Immature natural killer cell (primary cell): ENCODE measurements at places on chromosomes 6 and 20. TPM values are rescaled to one million over a fixed set of nuclear protein-coding genes. Genes with fewer than 3 reads are reported as not detected.

- DNase-seq, result no peak
Measured at GRCh38 chr6:168060521-168060931, 18.5 kb downstream of the FRMD1 start.

DNA sequence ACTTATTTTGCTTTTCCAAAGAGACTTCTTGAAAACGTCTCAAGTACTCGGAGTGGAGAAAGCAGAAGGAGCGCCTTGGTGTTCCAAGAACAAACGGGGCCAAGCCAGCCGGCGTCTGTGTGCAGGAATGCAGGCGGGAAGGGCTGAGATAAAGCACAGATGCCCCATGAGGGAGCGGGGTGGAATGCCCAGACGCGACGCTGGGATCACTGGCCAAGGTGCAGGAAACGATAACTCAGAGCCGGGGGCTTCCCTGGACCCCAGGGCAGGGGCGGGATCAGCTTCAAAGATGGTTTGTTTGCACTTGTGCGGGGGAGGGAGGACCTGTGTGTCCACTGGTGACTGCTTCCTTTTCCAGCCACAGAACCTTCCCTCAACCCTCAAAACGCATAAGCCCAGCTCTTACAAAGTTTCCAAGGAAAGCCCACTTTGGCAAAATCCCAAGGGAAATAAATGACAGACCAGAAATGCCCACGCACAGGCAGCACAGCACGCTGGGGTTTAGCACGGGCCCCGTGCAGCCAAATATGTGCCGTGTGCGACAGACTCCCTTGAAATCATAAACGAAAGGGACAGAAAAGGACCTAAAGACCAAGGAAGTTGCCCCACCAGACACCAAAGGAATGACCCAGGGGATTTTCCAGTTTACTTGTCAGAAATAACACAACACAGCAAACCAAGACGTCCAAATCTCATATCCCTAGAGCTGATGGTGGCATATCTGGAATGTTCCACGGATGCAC, 113.9 kb downstream of the NFATC2 start:
- no peak for DNase-seq

- DNase-seq, result no peak
Measured at GRCh38 chr6:169188051-169188470, 65.6 kb downstream of the THBS2 start.

DNA sequence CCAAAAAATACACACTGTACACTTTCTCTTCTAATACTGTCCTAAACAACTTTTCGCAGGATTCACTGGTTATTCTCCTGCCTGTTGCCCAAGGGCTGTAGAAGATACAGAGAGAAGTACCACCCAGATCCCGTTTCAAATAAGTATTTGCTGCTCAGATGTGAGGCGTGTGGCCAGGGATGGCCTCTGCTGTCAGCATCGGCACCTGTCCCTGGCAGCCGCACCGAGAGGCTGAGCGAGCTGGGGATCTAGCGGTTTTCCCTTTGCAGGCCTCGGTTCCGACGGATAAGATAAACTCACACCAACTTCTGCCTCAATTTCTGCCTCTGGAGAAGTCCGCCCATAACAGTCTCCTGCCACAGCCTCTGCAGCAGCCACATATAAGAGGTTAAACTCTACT, 685.2 kb upstream of the AGPAT4 start:
- no peak for DNase-seq

LINC00237 gene
- polyA plus RNA-seq, result not detected

- DNase-seq, result no peak
Measured at GRCh38 chr6:170124836-170125235, 166.0 kb downstream of the DLL1 start.

TCF15 gene
- polyA plus RNA-seq, result not detected

GRCh38 chr6:39420300-39421265, 98.1 kb upstream of the KCNK16 start:
- no peak for DNase-seq

- DNase-seq, result no peak
Measured at GRCh38 chr6:89133981-89134380, 11.9 kb upstream of the PM20D2 start.

- no peak for DNase-seq
Measured at GRCh38 chr6:123658848-123659247, 22.1 kb upstream of the TRDN start.

PRKN gene
- 2.8 TPM for polyA plus RNA-seq

GRCh38 chr6:141874930-141875602, 257.7 kb upstream of the GJE1 start:
- DNase-seq, result no peak

- DNase-seq, result no peak
Measured at GRCh38 chr20:47773371-47773786, 11.9 kb downstream of the SULF2 start.

DNA sequence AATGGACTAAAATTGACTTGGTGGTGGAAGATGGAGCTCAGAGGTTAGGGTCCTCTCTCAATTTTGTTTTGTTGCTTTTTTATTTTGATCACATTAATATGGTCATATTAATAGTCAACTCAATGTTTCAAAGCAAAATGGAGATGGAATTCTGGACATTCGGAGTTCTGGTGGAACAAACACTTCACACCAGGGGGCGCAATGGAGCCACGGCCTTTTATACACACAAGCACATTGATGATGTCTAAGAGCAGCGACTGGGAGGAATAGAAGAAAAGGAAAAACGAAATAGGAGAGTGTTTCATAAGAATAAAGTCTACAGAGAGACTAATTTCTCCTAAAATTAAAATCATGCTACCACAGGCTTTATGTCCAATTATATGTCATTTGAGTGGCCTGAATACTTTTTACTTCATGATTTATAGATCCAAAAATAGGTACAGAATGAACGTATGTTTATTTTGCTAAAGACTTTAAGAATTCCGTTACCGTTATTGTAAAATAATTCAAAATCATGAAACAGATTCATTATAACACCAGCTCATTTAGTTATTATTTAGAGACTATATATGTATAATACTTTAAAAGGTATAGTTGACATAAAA, 197.6 kb upstream of the SASH1 start:
- no peak for DNase-seq

DNA sequence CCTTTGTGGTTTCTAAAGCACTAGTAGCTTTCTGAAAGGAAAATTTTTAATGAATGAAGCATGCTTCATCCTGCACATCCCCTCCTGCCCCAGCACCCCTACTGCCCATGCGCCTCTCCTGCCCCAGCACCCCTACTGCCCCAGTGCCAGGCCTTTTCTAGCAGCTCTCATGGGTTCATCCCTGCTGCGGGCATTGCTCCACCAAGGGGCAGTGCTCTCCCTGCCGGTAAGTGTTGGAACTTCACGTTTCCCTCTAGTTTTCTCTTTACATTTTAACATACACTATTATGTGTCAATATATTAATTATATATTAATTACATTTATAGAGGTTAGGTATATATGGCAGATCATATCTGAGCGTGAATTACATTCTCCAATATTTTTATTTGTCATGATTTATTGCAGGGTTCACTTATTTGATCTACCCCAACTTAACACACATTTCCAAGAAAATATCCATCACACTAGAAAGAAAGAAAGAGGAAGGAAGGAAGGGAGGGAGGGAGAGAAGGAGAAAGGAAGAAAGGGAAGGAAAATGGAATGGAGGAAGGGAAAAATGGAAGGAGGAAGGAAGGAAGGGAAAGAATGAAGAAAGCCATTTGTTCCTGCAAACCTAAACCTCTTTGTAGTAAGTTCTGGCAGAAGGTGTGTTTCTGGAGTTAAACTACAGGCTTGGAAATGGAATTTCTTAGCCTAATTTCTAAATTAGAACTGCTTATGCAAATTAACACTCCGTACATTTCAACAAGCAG, 46.8 kb downstream of the CEP43 start:
- no peak for DNase-seq

GRCh38 chr6:70956451-70957283, at the start of gene B3GAT2:
B3GAT2 (minus strand) TSS chr6:70957060; CDS start chr6:70956429, 631 bp downstream.
- no peak for DNase-seq
